ENCODE measurements at places on chromosomes 5 and 9. TPM values are rescaled to one million over a fixed set of nuclear protein-coding genes. Genes with fewer than 3 reads are reported as not detected.
A peak's percentile ranks its signal among the peaks of the same experiment; 100 is the strongest.

- H3K36me3 ChIP-seq: peaks cover 9% of the 10 kb centered on the region
- H3K4me1 ChIP-seq: no peaks in the 10 kb centered on the region
- DNase-seq: no peak
- no peak overlapping the region for H3K27ac ChIP-seq
- H3K27me3 ChIP-seq: peaks cover 6% of the 10 kb centered on the region
Observed at GRCh38 chr5:52893863-52894262, 95.3 kb upstream of the ITGA2 start.

DNA sequence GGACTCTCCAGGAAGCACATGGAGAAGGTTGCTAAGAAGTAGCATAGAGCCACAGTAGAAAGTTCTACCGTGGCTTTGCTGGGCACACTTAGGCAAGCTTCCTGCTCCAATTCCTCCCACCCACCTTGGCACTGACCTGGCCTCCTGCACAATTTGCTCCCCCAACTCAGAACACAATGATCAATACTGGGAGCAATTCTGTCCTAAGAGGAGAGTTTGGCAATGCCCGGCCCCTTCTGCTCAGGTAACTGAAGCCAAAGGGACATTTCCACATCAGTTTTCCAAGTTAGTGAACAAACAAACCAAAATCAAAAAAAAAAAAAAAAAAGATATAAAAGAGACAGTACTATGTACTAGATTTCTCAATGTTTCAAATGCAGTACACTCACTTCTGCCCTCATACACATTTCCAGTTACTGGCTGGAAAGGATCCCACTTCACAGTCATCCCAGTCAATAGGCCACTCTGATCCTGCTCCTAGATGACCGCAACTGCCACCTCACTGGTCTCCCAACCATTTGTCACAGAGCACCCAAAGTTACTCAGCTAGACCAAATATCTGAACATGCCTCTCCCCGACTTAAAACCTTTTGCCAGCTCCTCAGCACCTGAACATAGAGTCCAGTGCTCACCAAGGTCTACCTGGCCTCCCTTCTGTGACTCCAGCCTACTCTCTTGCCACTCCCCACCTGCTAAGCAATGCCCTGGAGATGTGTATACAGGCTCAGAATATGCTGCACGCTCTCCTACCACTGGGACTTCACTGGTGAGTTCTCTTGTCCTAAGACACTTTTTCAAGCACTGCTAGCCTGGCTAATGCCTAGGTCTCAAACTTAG is 21.3 kb downstream of the ABCA1 start:
- no peak for DNase-seq
- H3K4me3 ChIP-seq: no peak overlapping the region
- peaks cover 7% of the 10 kb centered on the region for H3K4me1 ChIP-seq
- no peaks in the 10 kb centered on the region for H3K36me3 ChIP-seq
- H3K27ac ChIP-seq: no peak overlapping the region

DNA sequence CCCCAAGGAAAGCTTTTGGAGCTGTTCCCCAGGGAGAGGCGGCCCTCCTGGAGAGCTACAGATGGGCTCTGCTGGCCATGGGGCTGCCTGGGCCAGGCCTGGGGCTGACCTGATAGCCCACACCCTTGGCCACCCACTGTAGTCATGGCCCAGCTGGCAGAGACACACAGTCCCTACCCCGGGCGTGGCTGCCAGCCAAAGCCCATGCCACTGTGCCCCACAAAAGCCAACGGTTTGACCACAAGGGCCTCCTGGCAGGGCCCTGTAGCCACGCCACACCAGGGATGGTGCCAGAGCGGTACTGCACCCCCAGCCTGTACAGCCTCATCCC is 15.2 kb downstream of the NACC2 start:
- H3K4me1 ChIP-seq: peaks cover 42% of the 10 kb centered on the region
- peaks cover 6% of the 10 kb centered on the region for H3K36me3 ChIP-seq
- H3K4me3 ChIP-seq: no peak overlapping the region
- H3K27me3 ChIP-seq: no peaks in the 10 kb centered on the region
- DNase-seq: no peak

DNA sequence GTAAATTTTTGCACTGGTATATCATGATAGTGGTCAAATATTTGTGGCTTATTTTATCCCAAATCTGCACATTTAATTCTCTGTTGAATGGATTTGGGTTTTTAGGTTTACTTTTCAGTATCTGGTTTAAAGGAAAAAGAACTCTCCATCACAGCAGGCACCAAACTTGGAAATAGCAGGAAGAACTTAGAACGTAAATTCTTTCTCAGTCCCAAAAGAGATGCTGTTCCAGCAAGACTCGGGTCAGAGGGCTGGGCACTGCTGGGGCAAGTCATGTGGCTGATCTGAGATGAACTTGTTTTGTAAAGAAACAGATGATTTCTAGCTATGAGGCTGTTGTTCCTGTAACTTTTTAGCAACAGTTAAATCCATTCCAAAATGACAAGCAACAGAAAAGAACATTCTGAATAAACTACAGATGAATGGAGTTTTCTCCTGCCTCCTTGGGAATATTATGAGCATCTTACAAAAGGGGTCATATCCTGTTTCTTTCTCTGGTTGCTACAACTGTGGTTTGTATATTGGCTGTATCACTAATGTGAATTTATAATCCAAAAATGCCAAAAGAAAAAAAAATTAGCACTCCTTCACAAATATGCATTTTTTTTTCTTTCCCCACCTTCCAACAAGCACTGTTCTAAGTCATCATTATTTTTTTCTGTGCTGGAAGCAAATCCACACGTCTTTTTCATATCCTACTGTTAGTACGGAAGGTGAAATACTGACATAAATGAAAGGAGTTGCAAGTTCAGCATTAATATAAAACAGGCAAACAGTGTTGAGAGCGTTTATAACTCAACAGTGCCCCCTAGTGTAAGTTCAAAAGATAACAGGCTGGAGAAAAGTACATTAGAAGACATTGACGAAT is 31.1 kb downstream of the OR2K2 start:
- no peak overlapping the region for H3K27ac ChIP-seq
- no peak overlapping the region for H3K4me3 ChIP-seq
- peaks cover 4% of the 10 kb centered on the region for H3K27me3 ChIP-seq
- peak; percentile 10 for DNase-seq
- H3K36me3 ChIP-seq: no peaks in the 10 kb centered on the region
- peaks cover 6% of the 10 kb centered on the region for H3K4me1 ChIP-seq

The SPINK6 gene
- not detected for polyA plus RNA-seq

DNA sequence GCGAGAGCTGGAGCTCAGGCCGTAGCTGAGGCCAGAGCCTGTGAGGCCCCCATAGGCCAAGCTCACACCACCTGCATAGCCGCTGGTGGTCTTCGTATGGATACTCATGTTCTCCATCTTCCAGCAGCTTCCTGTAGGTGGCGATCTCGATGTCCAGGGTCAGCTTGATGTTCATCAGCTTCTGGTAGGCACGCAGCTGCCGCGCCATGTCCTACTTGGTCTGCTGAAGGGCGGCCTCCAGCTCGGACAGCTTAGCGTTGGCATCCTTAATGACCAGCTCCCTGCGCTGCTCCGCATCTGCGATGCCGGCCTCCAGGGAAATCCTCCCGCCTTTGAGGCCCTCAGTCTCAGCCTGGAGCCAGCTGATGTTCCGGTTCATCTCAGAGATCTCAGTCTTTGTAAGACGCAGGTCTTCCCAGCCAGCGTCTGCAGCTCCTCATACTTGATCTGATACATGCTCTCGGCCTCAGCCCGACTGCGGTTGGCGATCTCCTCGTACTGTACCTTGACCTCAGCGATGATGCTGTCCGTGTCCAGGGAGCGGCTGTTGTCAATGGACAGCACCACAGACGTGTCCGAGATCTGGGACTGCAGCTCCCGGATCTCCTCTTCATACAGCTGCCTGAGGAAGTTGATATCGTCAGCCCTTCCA is 172.1 kb downstream of the PPP2R2B start:
- DNase-seq: no peak
- peaks cover 60% of the 10 kb centered on the region for H3K4me1 ChIP-seq
- H3K4me3 ChIP-seq: no peak overlapping the region
- peaks cover 6% of the 10 kb centered on the region for H3K36me3 ChIP-seq
- H3K27me3 ChIP-seq: no peaks in the 10 kb centered on the region

- H3K36me3 ChIP-seq: peaks cover 29% of the 10 kb centered on the region
- no peak overlapping the region for H3K4me3 ChIP-seq
- H3K27me3 ChIP-seq: no peaks in the 10 kb centered on the region
- DNase-seq: no peak
Observed at GRCh38 chr5:126911986-126912385, 118.4 kb downstream of the MARCHF3 start.
